ENCODE measurements at places on chromosomes 2 and 18.

DNA sequence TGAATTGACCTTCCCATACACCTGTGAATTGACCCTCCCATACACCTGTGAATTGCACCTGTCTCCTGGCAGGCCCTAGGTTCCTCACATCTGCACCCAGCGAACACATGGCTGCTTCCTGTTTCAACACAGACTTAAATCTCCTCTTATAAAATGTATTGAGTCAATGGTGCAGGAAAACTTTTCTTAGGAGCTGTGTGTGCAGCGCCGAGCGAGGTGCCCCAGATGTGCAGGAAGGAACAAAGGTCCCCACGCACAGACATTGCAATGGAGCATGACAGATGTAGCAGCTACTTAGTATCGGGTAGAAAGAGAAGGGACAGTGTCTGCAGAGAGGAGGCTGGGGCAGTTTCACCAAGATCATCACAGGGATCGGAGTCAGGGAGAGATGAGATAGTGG is 85.5 kb upstream of the PXDN start:
- DNase-seq = no peak

DNA sequence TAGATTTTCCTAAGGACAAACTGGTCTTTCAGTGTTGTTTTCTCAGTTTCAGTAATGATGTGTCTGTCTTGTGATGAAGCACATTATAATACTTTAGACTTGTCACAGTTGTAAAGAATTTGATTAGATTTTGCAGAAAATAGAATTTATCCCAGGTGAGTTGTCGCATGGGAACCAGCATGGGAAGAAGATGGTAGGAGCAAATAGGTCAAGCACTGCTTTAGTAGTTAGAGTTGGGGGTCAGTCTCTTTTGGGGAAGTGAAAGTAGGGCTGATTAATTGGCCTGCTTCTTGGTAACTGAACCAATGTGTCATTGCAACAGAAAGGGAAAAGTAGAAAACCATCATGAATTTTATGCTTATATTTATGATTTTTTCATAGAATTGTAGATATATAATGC is 153.2 kb upstream of the MYO3B start:
- no peak for DNase-seq

GRCh38 chr2:134337631-134338030 is 83.8 kb downstream of the MGAT5 start:
- no peak for DNase-seq

- DNase-seq = no peak
Measured at GRCh38 chr2:83394134-83394904, 1064.8 kb downstream of the SUCLG1 start.
